ENCODE measurements at places on chromosomes 7 and 10.

DNA sequence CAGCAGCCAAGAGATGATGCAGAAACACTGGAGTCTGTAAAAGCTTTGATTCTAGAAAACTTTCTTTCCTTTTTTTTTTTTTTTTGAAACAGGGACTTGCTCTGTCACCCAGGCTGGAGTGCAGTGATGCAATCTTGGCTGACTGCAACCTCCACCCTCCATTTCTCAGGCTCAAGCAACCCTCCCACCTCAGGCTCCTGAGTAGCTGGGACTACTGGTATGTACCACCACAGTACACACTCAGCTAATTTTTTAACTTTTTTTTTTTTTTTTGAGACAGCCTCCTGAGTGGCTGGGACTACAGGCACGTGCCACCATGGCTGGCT, 17.0 kb upstream of the BAG3 start:
- ATAC-seq, result peak; percentile 100

DNA sequence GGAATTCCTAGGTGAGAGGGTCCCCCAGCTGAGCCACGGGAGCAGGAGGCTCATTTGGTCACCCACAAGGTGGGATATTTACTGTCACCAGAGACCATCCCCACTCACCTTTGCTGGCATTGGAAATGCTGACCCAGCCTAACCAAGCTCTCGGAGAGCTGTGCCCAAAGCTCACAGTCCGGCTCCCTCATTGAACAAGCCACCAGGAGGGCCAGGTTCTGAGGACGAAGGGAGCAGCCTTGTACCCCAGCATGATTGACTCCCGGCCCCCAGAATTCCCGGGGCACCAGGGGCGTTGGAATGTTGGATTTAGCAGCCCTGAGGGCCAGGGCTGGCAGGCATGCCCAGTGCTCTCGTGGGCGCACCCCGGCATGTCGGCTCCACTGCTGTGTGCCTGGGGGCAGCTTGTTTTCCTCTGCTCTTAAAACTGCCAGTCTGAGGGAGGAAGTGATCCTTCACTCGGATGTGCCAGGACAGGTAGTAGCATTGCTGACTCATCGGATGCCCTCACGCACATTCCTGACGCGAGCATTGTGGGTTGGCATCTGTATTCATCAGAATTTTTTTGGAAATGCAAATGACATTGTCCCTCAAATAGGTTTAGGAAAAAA, 23.3 kb downstream of the CLIP2 start:
- ATAC-seq, result no peak

- ATAC-seq, result no peak
Observed at GRCh38 chr7:105905910-105906568, 29.6 kb upstream of the ATXN7L1 start.

- no peak for ATAC-seq
Observed at GRCh38 chr10:79927111-79927828, 21.6 kb downstream of the SFTPD start.

- no peak for ATAC-seq
Observed at GRCh38 chr7:100396421-100396982, 23.2 kb downstream of the PILRA start.

DNA sequence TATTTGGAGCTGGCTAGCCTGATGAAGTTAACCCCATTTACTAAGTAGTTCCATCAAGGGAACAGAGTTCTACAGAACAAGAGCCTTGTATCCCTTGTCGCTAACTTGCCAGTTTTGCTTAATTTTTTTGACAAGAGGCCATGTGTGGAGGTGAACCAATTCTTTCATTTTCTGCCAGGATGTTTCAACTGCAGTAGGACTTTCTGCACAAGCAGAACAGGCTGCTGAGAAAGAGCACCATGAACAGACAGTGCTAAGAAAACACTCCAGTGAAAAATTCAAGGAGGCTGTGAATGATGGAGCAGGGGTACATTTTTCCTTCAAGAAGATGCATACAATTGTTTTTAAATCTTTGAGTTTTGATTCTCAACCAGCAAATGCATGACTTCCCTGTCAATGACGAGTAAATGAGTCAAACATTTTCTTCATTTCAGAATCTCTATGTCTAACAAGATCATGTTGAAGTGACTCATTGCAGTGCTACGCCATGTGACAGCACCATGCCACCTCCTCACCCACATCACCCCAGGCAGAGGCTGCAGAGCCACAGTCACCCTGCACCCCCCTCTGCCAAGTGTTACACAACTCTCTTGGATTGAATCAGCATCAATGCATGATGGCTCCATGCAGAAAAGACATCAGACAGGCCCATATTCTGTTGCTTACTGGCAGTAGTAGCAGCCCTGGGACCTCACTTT, 193.1 kb downstream of the COBL start:
- peak; percentile 99 for ATAC-seq

DNA sequence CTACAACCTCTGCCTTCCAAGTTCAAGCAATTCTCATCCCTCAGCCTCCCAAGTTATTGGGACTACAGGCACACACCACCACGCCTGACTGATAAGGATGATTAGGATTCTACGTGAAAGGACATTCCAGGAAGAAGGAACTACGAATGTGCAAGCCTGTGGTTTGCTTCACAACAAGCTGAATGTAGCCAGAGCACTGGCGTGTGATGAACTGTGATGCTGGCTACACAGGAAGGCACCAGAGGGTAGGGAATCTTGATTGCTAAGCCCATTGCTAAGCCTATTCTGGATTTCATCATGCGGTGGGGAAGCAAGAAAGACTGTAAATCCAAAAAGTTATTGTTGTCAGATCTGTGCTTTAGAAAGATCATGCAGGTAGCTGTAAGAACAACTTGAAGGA, 72.3 kb upstream of the SRRM3 start:
- no peak for ATAC-seq

Measured in motor neuron (in vitro differentiated cells).